ENCODE measurements at places on chromosomes 7 and 10. TPM values are rescaled to one million over a fixed set of nuclear protein-coding genes. Genes with fewer than 3 reads are reported as not detected.

H2BK1 gene
- total RNA-seq = not detected

PLEKHS1 gene
- not detected for total RNA-seq

NEBL gene
- under 0.01 TPM for total RNA-seq

COMTD1 gene
- 2.7 TPM for total RNA-seq

ERVW-1 gene
- total RNA-seq = not detected

TMEM225B gene
- 0.89 TPM for total RNA-seq

ATOH7 gene
- not detected for total RNA-seq

ZNF32 gene
- 29.1 TPM for total RNA-seq

EVX1 gene
- not detected for total RNA-seq

GPR22 gene
- not detected for total RNA-seq

TAC1 gene
- not detected for total RNA-seq

ADRA2A gene
- not detected for total RNA-seq

DNMBP gene
- total RNA-seq = 82.0 TPM

TAS2R41 gene
- total RNA-seq = not detected

ZNF467 gene
- 0.59 TPM for total RNA-seq

LRRTM3 gene
- under 0.01 TPM for total RNA-seq

VAX1 gene
- not detected for total RNA-seq

GPR37 gene
- 0.23 TPM for total RNA-seq

HTR7 gene
- total RNA-seq = 22.9 TPM

TNPO3 gene
- total RNA-seq = 76.0 TPM

CCDC71L gene
- total RNA-seq = 23.9 TPM

FGL2 gene
- 0.30 TPM for total RNA-seq

ARMH3 gene
- 11.7 TPM for total RNA-seq

CAPZA2 gene
- 153 TPM for total RNA-seq

SFTPA1 gene
- total RNA-seq = not detected

SLC39A12 gene
- not detected for total RNA-seq

BMPER gene
- 34.0 TPM for total RNA-seq

MLXIPL gene
- total RNA-seq = not detected

STK31 gene
- not detected for total RNA-seq

STEAP2 gene
- total RNA-seq = 9.2 TPM

ABCB8 gene
- total RNA-seq = 38.6 TPM

CALCR gene
- not detected for total RNA-seq

GDF2 gene
- not detected for total RNA-seq

Measured in smooth muscle cell of the umbilical artery (primary cell).